GM13976 (cell line): ENCODE measurements at places on chromosomes 7 and 10.
A peak's percentile ranks its signal among the peaks of the same experiment; 100 is the strongest.

GRCh38 chr10:128169811-128170379, 43.7 kb upstream of the MKI67 start:
- DNase-seq: no peak

DNA sequence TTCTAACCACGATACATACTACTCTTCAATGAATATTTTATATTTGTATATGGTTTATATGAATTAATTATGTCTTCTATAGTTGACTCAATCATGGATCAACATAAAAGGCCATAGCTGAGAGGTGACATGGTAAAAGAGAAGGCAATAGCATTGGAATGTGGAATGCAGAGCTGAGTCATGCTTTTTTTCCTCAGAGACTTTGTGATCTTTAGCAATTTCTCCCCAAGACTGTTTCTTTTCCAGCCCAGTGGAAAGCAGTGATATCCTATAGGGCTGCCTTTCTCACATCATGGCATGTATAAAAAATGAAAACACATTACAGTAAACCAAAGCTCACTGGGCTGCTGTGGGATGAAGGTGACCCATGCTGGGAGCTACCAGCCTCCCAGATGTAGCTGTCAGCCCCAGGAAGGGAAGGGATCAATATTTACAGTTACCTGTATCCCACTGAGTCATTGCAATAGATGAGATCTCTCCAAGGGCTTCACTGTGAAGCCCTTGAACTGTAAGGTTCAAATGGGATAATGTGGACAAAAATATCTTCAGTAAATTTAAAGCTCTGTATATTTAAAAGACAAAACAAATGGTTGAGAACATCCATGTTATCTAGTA, 30.2 kb downstream of the SLC39A12 start:
- no peak for DNase-seq

DNA sequence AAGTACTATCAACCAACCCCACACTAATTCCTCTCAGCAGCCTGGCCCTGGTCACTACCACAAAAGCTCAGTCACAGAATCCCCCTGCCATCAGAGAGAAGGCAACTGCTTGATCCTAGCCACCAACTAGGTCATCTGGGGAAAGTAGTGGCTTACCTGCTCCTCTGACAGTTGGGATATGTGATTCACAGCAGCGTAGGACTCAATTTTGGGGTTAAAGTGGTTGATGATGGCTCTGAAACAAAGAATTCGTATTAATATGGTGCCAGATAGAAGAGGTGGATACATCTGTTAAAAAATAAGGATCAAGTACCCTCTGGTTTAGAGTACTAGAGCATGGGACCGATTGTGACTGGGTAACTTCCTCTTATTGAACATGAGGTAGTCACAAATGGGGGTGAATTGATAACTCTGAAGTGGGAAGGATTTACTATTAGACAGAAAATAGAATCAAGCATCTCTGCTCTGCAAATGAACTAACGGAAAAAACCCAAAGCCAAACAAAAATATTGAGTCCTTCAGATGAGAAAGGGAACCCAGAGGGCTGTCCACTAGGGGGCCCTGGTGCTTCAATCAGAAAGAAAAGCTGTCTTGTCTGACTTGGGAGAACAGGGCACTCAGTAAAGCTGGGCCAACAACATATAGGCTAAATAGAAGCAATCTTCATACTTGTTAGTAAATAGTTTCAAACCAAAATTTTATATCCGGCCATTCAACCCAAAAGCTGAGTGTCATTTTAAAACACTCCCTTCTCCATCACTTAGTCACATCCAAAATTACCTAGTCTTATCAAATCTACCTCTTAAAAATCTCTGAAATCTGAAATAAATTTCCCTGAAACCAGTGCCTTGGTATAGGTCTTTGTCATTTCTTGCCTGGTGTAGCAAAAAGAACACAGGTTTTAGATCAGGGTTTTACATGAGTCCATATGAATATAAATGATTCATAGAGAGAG, 45.9 kb upstream of the KCNIP2 start:
- DNase-seq: peak; percentile 68

- no peak for DNase-seq
Observed at GRCh38 chr10:132355754-132356153, 23.8 kb downstream of the LRRC27 start.

- peak; percentile 19 for DNase-seq
Observed at GRCh38 chr10:91410638-91411371, 661 bp downstream of the HECTD2 start.

DNA sequence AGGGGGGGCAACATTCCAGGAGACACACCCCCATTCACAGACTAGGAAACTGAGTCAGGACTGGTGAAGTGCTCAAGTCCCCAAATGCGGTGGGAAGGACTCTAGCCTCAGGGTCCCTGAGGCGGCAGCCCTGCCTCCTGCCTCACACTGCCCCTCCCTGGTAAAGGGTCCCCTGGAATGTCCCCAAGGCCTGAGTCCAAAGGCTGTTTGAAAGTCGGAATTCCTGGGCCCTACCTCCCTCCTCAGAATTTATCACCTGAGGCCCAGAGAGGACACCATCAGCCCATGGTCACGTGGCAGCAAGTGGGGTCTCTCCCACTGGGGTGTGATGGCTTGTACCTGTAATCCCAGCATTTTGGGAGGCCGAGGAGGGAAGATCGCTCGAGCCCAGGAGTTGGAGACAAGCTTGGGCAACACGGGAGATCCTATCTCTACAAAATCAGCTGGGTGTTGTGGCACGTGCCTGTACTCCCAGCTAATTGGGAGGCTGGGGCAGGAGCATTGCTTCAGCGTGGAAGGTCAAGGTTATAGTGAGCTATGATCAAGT, 110.3 kb upstream of the TNRC18 start:
- DNase-seq: no peak

GRCh38 chr10:35136263-35136815, 9.7 kb downstream of the CREM start:
- no peak for DNase-seq

- DNase-seq: no peak
Observed at GRCh38 chr10:96637709-96638108, 50.9 kb upstream of the TM9SF3 start.

DNA sequence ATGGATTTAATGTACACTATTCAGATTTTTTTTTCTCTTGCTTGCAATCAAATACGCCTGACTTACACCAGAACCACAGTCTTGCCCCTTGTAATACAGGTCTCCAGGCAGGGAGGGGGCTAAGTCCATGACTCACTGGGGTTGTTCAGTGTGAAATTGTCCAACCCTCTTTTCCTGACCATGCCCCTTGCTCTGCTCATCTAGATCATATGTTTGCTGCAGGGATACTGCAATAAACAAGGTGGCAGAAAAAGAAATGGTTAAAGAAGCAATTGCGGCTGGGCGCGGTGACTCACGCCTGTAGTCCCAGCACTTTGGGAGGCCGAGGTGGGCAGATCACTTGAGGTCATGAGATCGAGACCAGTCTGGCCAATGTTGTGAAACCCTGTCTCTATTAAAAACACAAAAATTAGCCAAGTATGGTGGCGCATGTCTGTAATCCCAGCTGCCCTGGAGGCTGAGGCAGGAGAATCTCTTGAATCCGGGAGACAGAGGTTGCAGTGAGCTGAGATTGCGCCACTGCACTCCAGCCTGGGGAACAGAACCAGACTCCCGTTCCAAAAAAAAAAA, 85.5 kb downstream of the TMEM130 start:
- DNase-seq: no peak

- no peak for DNase-seq
Observed at GRCh38 chr10:79073784-79074432, 5.1 kb downstream of the ZMIZ1 start.

- DNase-seq: no peak
Observed at GRCh38 chr7:867001-867405, 9.4 kb upstream of the GET4 start.

DNA sequence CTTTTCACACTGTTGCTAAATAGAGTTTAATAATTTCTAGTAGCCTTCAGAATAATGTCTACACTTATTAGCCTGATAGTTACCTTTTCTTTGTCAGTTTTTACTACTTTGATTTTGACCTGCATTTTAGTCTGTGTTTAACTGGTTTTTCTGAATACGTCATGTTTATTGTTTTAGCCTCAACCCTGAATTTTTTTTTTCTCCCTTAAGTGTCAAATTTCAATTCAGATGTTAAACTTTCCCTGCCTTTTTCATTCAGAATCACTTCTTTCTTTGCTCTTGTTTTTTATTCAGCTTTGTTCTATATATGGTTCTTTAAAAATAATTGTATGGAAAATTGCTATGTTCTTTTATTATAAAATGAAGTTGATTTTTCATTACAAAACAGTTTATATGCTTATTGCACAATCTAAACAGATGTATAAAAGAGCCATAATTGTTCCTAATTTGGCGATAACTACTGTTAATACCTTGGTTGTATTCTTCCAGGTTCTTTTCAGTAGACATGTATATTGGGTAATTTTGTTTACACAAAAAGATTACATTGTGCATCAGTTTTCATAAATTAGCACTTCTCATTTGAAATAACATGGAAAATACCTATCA, 159.7 kb downstream of the ADK start:
- no peak for DNase-seq

DNA sequence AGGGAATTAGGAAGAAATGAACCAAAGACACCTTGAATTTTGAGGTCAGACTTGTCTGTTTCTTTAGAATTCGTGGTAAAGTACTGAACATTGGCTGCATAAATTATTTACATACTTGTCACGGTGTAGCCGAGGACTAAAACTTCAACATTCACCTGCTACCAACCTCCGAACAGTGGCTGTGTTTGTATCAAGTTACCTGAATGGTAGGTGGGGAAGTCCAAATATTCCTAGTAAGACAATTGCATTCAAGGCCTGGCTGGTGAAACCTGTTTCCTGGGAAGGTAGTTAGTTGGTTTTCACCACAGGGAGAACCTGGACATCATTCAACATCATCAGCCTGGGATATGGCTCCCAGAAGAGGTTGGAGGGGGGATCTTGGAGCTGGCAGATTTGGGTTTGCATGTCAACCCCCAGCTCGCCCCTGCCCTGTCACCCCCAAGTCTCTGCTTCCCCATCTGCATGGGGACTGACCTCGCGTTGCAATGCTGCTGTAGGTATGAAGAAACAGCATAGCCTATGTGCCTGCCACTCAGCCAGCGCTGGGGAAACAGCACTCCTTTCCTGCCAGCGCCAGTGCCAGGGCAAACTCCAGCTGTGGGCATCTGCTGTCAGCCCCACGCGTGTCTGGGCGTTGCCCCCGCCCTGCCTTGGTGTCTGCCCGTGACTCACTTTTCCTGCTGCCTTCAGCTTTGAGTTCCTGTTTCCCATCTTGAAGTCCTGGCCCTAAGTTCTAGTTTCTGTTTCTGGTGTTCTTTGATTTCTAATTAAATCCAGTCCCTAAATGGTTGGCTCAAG, 12.7 kb upstream of the LARP4B start:
- DNase-seq: peak; percentile 51

GRCh38 chr10:60149003-60149402, 240.7 kb downstream of the ANK3 start:
- no peak for DNase-seq

- no peak for DNase-seq
Observed at GRCh38 chr10:69419744-69420126, 3.0 kb upstream of the TACR2 start.

DNA sequence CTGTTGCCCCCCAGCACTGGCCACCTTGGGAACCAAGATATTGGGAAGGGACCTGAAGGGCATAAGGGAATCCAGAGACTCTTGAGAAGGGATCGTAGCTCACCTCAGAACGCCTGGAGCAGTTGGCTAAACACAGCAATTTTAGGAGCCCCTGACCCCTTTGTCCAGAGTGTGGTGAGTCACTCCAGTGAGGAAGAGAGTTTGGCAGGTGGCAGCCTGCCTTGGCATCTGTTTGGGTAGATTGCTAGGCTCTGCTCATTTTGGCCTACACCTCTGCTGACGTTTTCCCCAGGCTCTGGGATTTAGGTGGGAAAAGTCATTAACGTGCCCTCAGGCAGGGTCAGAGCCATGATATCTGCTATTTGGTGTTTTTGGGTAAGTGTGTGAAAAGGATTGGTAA, 100.6 kb downstream of the GRB10 start:
- DNase-seq: no peak

GRCh38 chr7:30694774-30695721, 12.8 kb upstream of the CRHR2 start:
- DNase-seq: no peak

DNA sequence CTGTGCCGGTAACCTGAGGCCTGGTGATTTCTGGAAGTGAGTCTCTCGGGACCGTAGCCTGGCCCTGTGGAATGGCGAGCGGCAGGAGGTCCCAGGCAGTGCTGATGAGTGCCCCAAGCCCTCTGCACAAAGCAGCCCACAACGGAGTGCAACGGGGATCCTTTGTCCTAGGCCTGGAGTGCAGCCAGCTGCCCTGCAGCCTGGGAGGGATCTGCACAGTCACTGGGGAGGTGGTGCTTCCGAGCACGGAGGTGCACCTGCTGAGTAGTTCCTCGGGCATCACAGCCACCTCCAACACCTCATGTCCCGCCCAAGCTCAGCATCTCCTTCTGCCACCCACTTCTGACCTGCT, 162.8 kb upstream of the ZMIZ1 start:
- DNase-seq: no peak

GRCh38 chr7:85474234-85474633, 287.4 kb upstream of the SEMA3D start:
- DNase-seq: no peak

DNA sequence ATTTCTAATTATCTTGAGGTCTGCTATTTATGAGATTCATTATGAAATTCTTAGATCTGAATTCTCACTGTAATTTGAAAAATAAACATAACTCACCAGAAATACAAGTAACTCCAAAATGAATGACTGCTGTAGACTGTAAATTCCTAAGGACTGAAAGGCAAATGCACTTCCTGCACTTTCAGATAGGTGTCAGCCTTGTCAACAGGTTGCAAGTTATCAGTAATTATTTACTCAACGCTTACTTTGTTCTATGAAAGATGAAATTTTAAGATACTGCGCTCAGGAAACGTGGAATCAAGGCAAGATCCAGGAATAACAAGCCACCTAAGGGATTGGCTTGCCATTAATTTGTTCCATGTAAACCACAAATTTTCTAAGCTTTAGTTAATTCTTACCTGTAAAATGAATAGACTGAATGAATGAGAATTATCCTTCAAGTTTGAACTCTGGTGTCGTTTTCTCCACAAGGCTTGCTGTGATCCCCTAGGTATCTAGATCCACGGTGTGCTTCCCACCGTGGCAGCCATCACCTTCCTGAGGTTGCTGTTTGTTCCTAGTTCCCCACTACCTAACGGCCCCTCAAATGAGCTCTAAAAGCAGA, 12.6 kb downstream of the DHX32 start:
- DNase-seq: peak; percentile 39

GRCh38 chr10:23966504-23967051, 242.4 kb upstream of the KIAA1217 start:
- DNase-seq: no peak

GRCh38 chr7:93569189-93569588, 5.3 kb downstream of the CALCR start:
- DNase-seq: no peak

DNA sequence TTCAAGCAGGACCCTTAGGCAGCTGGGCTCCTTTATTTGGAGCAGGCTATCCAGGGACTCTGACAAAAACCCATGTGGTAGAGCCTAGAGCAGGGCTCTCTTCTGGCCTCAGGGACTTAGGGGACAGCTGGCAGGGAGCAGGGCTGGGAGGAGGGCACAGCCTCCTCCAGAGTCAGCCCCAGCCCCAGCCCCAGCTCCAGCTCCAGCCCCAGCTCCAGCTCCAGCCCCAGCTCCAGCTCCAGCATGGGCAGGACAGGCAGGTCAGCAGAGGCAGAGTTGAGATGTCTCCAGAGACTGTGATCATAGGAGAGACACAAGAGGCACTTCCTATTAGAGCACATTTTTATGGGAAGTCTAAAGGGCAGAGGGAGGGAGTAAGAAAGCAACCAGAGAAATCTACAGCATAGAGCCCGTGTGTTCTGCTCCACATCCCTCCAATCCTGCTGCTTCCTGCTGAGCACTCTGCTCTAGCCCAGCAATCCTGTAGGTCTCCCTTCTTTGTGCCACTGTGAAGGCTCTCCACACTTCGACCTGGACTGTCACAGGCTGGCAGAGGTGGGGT, 13.3 kb upstream of the C10orf53 start:
- DNase-seq: no peak
